ENCODE measurements at places on chromosomes 3 and 15.

DNA sequence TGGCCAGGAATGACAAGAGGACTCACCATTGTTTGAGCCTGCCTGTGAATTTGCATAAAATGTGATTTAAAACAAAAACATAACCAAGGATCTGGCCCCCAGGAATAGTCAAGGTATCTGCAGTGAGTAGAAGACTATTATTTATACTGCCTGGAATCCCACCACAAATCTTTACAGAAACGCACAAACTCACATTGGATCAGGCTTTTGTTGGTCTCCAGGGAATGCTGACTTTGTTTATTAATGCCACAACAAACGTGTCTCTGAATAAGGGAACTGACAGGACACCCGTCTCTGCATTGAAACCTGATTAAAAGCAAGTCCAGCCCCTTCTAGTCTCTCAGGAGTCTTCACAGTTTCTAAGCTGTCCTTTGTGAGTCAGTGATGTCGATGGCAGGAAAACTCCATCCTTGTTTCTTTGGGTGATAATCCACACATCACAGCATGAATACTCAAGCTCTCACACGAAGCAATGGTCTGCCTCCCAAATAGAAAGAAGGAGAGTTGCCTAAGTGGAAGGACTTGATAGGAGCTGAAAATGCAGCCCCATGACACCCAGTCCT is 37.7 kb downstream of the CLDN18 start:
- no peak for DNase-seq

DNA sequence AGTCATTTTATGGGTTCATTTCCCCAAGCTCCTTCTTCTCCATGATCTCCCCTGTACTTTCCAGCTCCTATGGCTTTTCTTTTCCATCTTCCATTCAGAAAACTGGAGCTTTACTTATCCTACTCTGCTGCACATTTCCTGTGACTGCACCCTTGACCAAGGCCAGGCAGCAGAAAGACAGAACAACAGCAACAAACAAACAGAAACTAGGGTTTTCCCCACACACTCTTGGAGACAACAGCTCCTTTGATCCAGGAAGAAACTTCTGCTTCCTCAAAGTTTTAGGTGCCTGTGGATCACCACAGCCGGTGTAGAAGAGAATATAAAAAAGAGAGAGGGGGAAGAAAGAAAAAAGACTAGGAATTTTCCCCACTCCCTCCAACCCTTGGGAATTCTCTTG is 342.3 kb upstream of the CFAP20DC start:
- no peak for DNase-seq

GRCh38 chr3:195542316-195542697 is 818 bp downstream of the PPP1R2 start:
- peak; percentile 59 for DNase-seq

GRCh38 chr15:89112341-89112971 is 24.2 kb downstream of the ABHD2 start:
- DNase-seq = peak; percentile 81

- peak; percentile 72 for DNase-seq
These were observed 371.5 kb upstream of the GOLIM4 start for GRCh38 chr3:168467115-168467714.

Measured in pons (tissue), 1 donor.